ENCODE measurements at places on chromosomes 4 and X. TPM values are rescaled to one million over a fixed set of nuclear protein-coding genes. Genes with fewer than 3 reads are reported as not detected.
A peak's percentile ranks its signal among the peaks of the same experiment; 100 is the strongest.

DNA sequence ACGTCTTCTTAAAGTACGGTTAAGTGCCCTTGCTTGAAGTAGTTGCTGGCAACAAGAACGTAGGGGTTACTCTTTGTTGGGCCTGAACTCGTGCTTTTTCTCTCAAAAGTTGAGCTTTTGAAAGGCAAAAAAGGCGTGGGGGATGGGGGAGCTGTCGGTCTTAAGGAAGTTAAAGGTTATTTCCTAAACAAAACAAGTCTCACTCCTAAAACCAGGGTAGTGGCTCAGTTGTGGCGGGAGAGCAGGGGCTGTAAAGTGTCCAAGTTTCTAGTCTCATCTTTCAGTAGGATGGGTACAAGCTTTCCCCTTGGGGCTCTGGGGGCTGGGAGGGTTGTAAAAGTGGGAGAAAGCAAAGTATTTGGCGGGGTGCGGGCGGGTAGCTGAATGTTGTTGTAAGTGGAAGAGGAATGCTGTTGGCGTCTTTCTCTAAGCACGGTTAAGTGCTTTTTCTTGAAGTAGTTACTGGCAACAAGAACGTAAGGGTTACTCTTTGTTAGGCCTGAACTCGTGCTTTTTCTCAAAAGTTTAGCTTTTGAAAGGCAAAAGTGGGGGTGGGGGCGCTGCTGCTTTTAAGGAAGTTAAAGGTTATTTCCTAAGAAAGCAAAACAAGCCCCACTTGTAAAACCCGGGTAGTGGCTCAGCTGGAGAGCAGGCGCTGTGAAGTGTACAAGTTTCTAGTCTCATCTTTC is 904 bp upstream of the WDR1 start:
- peaks cover 25% of the 10 kb centered on the region for H3K36me3 ChIP-seq
- H3K4me1 ChIP-seq = peaks cover 29% of the 10 kb centered on the region
- H3K27ac ChIP-seq = peak overlapping the region; percentile 98

Gene AMELX
- total RNA-seq = not detected

- H3K4me3 ChIP-seq = no peak overlapping the region
- peak overlapping the region; percentile 85 for H3K27ac ChIP-seq
- no peaks in the 10 kb centered on the region for H3K27me3 ChIP-seq
- peaks cover 20% of the 10 kb centered on the region for H3K4me1 ChIP-seq
- H3K36me3 ChIP-seq = peaks cover 4% of the 10 kb centered on the region
- DNase-seq = no peak
Observed at GRCh38 chr4:76780781-76781697, 116.9 kb downstream of the SOWAHB start.

Gene CXCL1
- total RNA-seq = 1.9 TPM

DNA sequence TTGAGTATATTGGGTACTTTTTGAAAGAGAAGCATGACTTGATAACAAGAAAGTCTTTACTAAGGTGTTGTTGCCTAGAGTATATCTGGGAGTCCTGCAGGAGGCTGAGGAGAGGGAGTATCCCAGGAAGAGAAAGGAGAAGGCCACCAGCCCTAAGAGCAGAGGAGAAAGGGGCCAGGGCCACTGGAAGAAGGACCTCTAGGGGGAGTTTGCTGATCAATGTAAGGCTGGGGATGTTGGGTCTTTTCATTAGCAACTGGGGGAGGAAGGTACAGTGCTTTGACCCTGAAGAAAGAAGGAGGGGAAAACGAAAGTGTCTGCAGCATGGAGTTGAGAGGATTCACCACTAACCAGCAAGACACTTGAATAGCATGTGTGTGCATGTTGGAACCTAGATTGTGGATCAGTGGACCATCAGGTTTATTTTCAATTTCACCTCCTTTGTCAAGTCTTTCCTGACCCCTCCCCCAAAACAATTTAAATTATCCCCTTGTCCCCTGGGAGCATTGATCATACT is 4.5 kb downstream of the SMIM9 start:
- H3K36me3 ChIP-seq = no peaks in the 10 kb centered on the region
- H3K4me1 ChIP-seq = no peaks in the 10 kb centered on the region
- no peak overlapping the region for H3K27ac ChIP-seq
- H3K4me3 ChIP-seq = no peak overlapping the region
- no peaks in the 10 kb centered on the region for H3K27me3 ChIP-seq

DNA sequence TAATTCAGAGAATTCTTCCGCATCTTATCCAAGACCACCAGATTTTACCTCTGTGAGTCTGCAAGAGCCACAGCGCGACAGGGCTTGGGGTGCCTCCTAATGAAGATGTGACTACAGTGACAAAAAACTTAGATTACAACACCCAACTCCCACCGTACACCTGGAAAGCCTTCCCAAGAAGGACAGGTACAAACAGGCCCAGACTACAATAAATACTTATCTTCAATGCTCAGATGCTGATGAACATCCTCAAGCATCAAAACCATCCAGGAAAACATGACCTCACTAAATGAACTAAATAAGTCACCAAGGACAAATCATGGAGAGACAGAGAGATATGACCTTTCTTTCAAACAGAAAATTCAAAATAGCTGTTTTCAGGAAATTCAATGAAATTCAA is 20.8 kb upstream of the ABCG2 start:
- H3K27ac ChIP-seq = no peak overlapping the region
- DNase-seq = no peak
- no peaks in the 10 kb centered on the region for H3K27me3 ChIP-seq
- H3K4me3 ChIP-seq = no peak overlapping the region
- no peaks in the 10 kb centered on the region for H3K36me3 ChIP-seq

Gene GLRA3
- total RNA-seq = not detected

DNA sequence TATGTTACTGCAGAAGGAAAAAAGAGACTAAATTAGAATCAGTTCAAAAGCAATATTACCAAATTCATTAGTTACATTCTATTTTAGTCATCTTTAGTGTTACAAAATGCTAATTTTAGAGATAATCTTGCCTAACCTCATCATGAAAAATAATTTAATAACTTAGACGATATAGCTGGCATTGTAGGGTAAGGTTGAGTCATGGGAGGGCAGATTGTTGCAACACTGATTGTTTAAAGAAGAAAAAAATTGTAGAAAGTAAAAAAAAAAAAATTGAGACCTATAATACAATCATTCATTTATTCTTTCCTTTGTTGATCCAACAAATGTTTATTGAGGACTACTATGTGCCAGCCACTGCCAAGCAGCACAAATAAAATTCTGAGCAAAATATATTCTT is 330.9 kb downstream of the GBA3 start:
- no peak for DNase-seq
- no peaks in the 10 kb centered on the region for H3K27me3 ChIP-seq
- no peaks in the 10 kb centered on the region for H3K36me3 ChIP-seq
- H3K27ac ChIP-seq = no peak overlapping the region

- H3K27ac ChIP-seq = no peak overlapping the region
- no peak for DNase-seq
- H3K27me3 ChIP-seq = no peaks in the 10 kb centered on the region
- peaks cover 19% of the 10 kb centered on the region for H3K36me3 ChIP-seq
- no peaks in the 10 kb centered on the region for H3K4me1 ChIP-seq
- H3K4me3 ChIP-seq = no peak overlapping the region
Observed at GRCh38 chr4:56958111-56958517, 19.3 kb downstream of the NOA1 start.

Gene SSX2
- total RNA-seq = 0.39 TPM

Data from GM23338 (cell line).